ENCODE measurements at places on chromosomes 7 and 10.

DNA sequence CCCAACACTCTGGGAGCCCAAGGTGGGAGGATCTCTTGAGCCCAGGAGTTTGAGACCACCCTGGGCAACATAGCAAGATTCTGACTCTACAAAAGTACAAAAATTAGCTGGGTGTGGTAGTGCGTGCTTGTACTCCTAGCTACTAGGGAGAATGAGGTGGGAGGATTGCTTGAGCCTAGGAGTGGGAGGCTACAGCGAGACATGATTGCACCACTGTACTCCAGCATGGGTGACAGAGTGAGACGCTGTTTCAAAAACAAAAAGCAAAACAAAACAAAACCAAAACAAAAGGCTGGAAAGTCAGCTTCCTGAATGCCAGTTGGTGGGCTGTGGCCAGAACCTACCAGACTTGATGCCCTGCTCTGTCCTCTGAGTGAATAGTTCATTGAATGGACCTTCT, 242.8 kb downstream of the PHTF2 start:
- no peak for DNase-seq

GRCh38 chr7:49088017-49088416, 163.7 kb downstream of the CDC14C start:
- no peak for DNase-seq

- DNase-seq: no peak
Observed at GRCh38 chr7:51482976-51483375, 166.4 kb upstream of the COBL start.

DNA sequence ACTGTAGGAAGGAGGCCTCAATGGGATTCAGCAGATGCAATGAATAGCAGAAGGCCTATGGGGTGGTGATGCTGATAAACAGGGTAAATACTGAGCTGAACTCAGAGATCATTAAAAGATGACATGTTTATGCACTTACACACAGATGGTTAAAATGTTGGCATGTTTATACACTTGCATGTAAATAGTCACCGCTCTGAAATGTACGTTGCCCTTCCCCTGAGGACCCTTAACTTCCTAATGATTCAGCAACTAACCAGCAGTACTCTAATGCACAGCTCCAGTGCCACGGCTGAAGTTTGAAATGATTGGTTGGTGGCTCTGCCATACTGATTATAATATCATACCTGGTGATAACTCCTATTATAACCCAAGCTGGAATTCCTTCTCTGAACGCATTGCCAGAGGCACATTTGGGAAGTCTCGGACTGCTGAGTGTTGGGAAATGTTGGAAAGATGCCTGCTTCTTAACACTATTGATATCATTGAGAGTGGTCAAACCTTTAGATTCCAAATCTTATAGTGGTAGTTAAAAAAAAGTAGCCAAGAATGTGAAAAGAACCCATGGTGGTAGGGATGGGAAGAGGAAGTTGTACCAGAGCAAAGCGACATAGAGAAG, 3.7 kb upstream of the CAV1 start:
- no peak for DNase-seq

GRCh38 chr10:79054203-79055099, 14.3 kb upstream of the ZMIZ1 start:
- no peak for DNase-seq

DNA sequence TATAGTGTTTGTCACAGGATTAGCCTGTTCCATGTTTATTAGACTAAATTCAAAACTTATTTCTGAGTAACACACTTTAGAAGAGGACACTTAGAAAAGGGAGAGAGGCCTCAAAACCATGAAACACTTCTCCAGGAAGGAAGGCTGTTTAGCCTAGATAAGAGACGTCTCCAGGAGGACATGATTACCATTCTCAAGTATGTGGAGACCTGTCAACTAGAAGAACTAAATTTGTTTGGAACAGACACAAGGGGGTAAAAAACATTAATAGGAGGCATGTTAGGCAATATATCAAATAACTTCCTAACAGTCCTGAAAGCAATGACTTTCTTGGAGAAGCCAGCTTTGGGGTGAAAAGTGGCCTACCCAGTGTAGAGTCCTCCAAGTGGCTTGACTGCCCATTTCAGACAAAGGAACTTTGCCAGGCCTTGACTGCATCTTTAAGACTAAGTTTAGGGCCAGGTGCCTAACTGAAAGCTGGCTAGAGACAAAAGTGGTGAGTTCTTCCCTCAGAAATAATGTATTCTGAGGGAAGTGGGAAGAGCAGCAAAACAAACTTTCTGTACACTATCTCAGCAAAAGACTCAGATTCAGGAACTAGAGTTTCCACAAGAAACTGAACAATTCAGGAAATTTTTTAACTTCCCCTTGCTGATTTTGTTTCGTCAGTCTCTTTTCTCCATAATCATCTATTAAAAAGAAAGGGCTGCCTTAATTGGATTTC, 11.8 kb downstream of the NCOA4 start:
- DNase-seq: peak; percentile 89

DNA sequence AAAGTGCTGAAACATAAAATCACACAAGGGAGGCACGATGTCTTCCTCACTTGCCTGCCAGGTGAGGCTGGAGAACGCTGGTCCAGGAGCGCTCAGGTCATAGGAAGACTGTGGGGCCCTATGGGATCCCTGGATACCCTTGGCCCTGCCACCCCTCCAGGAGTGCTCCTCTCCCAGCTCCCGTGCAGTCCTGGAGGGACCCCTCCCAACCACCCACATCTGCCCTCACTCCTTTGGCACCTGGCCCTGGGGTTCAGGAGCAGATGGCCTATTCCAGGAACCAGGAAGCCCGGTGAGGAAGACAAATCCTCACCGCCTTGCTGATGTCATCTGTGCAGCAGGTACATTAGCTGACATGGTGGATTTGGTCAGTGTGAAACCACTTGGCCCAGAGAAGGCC, 3.7 kb upstream of the CXCL12 start:
- DNase-seq: no peak

- DNase-seq: no peak
Observed at GRCh38 chr7:8747338-8747737, 313.9 kb downstream of the NXPH1 start.

- peak; percentile 71 for DNase-seq
Observed at GRCh38 chr7:43076189-43076605, 36.2 kb upstream of the HECW1 start.

GRCh38 chr10:86123304-86123703, 243.3 kb downstream of the GRID1 start:
- DNase-seq: no peak

DNA sequence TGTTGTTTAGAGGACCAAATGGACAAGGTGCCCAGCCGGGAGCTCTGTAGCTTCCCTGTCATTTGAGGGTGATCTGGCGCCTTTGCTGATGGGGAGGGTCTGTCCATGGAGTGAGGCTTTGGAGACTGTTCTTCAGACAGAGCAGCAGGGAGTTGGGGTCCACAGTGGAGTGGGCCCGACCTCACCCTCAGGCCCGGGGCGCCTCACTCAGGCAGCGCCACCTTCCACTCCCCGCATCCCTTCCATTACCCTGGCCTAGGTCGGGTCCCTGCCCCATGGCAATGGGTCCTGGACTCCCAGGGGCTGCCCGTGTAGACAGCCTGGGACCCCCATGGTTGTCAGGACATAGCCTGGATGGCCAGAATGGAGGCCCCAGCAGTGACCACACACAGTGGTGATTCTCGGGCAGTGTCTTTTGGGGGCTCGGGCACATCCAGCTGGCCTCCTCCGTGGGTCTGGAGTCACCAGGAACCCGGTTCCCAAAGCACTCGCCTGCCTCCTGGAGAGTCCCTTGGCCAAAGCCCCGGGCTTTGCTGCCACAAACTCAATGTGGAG, 38.5 kb downstream of the TCERG1L start:
- no peak for DNase-seq

- DNase-seq: no peak
Observed at GRCh38 chr10:88617772-88618300, 31.3 kb downstream of the LIPJ start.

DNA sequence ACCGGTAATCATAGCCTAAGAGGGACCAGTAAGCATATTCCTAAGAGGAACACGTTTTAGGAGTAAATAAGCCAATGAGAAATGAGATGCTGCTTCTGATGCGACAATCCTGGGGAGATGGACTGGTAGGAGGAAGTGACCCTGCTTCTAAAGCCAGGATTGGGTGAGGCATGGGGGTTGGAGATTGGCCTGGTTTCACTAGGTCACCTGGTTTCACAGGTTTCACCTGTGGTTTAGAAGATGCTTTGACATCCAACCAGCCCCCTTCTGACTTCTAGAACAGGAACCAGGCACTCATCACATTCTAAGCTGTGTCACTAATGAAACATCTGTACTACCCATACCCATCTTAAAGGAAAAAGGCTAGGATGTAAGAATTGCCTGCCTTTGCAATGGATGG, 53.0 kb upstream of the BAMBI start:
- no peak for DNase-seq

DNA sequence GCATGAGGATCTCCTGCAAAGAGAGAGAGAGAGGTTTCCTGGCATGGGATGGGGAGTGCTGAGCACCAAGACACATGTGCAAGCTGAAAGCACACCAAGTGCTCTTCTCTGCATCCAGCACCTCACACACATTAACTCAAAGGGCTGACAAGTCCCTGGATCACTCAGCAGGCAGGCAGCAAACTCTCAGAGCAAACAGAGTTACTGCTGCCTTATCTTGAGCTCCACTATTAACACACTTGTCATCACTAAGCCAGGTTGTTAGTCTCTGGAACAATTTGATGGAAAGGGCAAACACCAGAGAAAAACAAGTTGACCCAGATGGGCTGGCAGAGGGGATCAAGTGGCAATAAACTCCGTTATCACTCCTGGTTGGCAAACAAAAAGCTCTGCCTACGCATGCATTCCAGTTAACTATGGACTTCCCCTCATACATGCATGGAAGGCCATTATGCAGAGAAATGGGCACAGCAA, 349.9 kb downstream of the KCNMA1 start:
- no peak for DNase-seq

DNA sequence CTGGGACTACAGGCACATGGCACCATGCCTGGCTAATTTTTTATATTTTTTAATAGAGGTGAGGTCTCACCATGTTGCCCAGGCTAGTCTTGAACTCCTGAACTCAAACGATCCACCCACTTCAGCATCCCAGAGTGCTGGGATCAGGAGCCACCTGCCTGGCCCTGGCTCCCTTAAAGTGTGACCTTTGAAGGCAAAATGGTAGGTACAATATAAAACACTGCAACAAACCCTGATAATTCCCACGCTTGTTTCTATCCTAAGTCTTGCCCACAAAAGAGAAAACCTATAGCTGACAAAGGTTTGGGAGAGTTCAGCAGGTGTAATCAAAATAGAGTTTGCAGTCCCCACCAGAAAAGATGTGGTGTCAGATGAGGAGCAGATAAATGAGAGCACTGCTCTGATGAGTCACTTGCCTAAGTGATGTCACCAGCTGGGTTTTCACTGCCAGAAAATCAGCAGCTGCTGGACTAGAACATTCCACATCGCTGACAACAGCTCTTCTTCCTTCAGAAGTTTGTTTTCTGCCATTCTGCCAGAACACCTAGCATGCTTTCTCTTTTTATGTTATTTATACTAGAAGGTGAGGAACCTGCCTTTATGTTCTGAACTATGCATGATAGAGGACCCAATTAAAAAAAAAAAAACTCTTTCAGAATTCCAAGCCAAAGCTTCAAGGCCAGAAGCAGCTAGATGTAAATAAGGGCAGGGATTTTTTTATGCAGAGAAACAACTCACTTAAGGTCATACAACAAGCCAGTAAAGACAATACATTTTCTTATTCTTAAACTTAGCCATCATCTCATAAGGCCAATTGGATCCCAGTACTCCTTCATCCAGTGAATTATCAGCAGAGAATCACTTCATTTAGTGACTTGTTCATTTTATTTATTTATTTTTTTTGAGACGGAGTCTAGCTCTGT, 18.0 kb downstream of the PURB start:
- DNase-seq: peak; percentile 81

DNA sequence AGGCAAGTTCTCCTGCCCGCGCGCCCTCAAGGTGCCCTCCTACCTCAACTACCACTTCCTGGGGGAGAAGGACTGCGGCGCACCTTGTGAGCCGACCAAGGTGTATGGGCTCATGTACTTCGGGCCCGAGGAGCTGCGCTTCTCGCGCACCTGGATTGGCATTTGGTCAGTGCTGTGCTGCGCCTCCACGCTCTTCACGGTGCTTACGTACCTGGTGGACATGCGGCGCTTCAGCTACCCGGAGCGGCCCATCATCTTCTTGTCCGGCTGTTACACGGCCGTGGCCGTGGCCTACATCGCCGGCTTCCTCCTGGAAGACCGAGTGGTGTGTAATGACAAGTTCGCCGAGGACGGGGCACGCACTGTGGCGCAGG, 1.4 kb downstream of the FZD1 start:
- no peak for DNase-seq

- DNase-seq: no peak
Observed at GRCh38 chr7:115676080-115676479, 354.5 kb downstream of the TFEC start.

- no peak for DNase-seq
Observed at GRCh38 chr10:34766266-34766600, 48.9 kb downstream of the PARD3 start.

DNA sequence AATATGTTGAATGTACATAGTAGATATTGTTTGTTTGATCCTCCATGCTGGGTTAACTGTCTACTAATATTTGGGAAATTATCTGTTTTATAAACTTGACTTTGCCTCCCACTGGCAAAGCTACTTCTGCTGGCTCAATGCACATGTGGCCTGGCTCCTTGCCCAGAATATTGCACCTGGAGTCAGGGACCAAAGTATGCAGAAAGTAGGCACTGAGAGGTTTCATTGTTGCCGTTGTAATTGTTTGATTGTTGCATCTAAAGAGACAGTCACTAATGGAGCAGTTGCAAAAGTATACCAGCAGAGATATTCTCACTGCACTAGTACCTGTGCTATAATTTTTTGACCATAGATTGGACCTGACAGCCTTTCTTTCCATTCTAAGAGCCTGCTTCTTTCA, 137.8 kb upstream of the CNTNAP2 start:
- DNase-seq: no peak

DNA sequence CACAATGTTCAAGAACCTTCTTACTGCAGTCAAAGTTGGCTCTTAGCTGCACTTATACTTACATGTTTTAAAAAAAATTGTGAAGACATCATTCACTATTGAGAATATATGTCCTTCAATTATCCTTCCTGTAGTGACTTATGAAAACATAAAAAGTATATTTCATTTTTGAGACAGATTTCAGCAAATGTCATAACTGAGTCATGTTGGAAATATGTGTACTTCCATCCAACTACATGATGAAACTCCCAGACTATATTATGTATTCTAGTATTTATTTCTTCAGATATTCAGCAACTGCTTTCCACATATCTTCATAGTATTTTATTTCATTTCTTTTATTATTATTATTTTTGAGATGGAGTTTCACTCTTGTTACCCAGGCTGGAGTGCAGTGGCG, 160.2 kb downstream of the ARHGAP12 start:
- DNase-seq: no peak

DNA sequence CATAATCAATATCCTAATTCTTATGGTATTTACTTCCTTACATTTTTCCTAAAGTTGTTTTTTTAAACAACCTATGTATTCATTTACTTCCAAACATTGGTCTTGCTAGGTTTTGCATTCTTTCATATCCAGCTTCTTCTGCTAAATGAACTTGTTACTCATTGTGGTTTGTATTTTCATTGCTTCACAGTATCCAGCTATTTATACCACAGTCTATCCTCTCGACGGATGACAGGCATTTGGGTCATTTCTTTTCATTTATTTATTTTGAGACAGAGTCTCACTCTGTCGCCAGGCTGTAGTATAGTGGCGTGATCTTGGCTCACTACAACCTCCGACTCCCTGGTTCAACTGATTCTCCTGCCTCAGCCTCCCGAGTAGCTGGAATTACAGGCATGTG, 66.8 kb downstream of the CCDC6 start:
- peak; percentile 48 for DNase-seq
